Pericardium fibroblast (primary cell): ENCODE measurements at places on chromosomes 7 and 10. TPM values are rescaled to one million over a fixed set of nuclear protein-coding genes. Genes with fewer than 3 reads are reported as not detected.

FAM25C gene
- total RNA-seq, result not detected in 2 replicates

EN2 gene
- under 0.01 TPM in 1 of 2 replicates, not detected in the other for total RNA-seq

STN1 gene
- 17.9 and 18.7 TPM in 2 replicates for total RNA-seq

CLDN4 gene
- 0.23 and 0.68 TPM in 2 replicates for total RNA-seq

HOXA4 gene
- total RNA-seq, result 1.5 TPM in 1 of 2 replicates, not detected in the other

CFTR gene
- total RNA-seq, result 0.12 TPM in 1 of 2 replicates, not detected in the other

CPA4 gene
- total RNA-seq, result 18.0 and 49.9 TPM in 2 replicates

SMKR1 gene
- total RNA-seq, result not detected in 2 replicates

CH25H gene
- 0.23 and 1.6 TPM in 2 replicates for total RNA-seq

NEBL gene
- 14.7 and 77.5 TPM in 2 replicates for total RNA-seq

SRRM3 gene
- 2.0 and 2.7 TPM in 2 replicates for total RNA-seq

GIMAP5 gene
- not detected in 2 replicates for total RNA-seq

FAM25G gene
- total RNA-seq, result not detected in 2 replicates

SAP25 gene
- total RNA-seq, result 0.93 and 2.4 TPM in 2 replicates

NRAP gene
- not detected in 2 replicates for total RNA-seq

NT5C2 gene
- total RNA-seq, result 67.0 and 67.7 TPM in 2 replicates

PON1 gene
- not detected in 2 replicates for total RNA-seq

HOXA13 gene
- total RNA-seq, result not detected in 2 replicates

FGL2 gene
- 1.4 and 2.3 TPM in 2 replicates for total RNA-seq

AKR1B1 gene
- total RNA-seq, result 42.7 and 108 TPM in 2 replicates

PYROXD2 gene
- 9.0 and 17.6 TPM in 2 replicates for total RNA-seq

HTR5A gene
- total RNA-seq, result not detected in 2 replicates

NFE2L3 gene
- total RNA-seq, result 1.1 and 1.3 TPM in 2 replicates

UNCX gene
- total RNA-seq, result not detected in 2 replicates

EIF5AL1 gene
- total RNA-seq, result 0.34 and 0.47 TPM in 2 replicates

ANLN gene
- 4.4 and 7.5 TPM in 2 replicates for total RNA-seq

MNX1 gene
- total RNA-seq, result not detected in 2 replicates

BHLHA15 gene
- 0.26 and 0.70 TPM in 2 replicates for total RNA-seq

SLC13A1 gene
- total RNA-seq, result not detected in 2 replicates

ZCWPW1 gene
- 0.58 and 2.4 TPM in 2 replicates for total RNA-seq

CCDC172 gene
- total RNA-seq, result not detected in 2 replicates

PVRIG gene
- total RNA-seq, result not detected in 2 replicates

ZNF488 gene
- under 0.01 and 0.47 TPM in 2 replicates for total RNA-seq

DNAH11 gene
- total RNA-seq, result 0.23 TPM in 1 of 2 replicates, not detected in the other

ANTXRL gene
- total RNA-seq, result not detected in 2 replicates

EXOC4 gene
- total RNA-seq, result 41.7 and 42.7 TPM in 2 replicates

MARVELD1 gene
- total RNA-seq, result 60.7 and 71.5 TPM in 2 replicates
